ENCODE measurements at places on chromosomes 4 and X.

DNA sequence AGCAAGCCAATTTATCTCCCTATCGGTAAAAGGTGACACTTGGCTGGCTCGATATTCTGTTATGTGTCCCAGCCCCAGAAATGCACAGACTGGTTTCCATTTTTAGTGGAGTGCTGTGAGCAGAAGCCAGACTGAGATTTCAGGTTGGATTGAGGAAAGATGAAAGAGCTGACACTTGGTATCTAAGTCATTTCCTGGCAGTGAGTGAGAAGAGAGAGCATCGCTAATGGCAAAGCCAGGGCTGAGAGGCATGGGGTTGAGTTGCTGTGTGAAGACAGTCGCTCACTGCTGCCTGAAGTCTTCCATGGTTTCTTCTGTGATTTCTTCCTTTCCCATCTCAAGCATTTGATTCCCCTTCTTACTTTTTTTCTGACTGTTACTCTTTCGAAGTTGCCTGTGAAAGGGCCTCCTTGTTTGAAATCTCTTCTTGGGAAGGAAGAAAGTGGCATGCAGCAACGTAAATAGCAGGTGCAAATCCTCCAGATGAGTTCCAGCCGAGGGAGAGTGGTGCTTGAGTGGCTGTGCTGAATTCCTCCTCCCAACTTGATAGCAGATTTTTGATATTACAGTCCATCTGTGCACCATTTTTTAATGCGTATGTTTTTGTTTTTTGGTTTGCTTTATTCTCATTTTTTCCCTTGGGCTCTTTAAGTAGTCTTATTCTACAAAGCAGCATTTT is 109.2 kb upstream of the LIMCH1 start:
- DNase-seq, result no peak

GRCh38 chr4:189787216-189788031 is 153.2 kb upstream of the FRG1 start:
- no peak for DNase-seq

- DNase-seq, result no peak
Observed at GRCh38 chr4:4778554-4778953, 80.9 kb upstream of the MSX1 start.

GRCh38 chr4:185332575-185333464 is 62.9 kb downstream of the LRP2BP start:
- DNase-seq, result no peak

GRCh38 chr4:183504930-183505610 is at the start of gene ING2:
ING2 (plus strand) TSS chr4:183505058; CDS start chr4:183505196, 138 bp downstream.
- DNase-seq, result no peak

GRCh38 chrX:9440116-9440844 is 24.6 kb upstream of the TBL1X start:
- no peak for DNase-seq

DNA sequence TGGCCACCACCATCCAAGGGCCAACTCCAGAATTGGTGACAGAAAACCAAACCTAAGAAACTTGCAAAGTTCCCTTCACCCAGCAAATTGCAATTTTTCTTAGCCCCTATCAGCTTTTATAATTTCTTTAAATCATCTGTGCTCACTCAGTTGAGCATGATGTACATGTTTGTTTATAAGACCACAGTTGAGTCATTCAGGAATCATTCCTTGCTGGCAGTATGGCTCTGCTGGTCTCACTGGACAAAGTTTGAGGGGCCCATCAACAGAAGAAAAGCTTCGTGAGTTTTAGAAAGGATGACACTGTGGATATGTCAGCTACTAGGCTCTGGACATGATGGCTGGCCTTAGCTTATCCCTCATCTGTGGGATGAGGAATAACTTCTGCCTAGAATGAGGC is 4.0 kb downstream of the TRPC5 start:
- no peak for DNase-seq

- no peak for DNase-seq
Observed at GRCh38 chr4:88860586-88860985, 163.0 kb upstream of the NAP1L5 start.

DNA sequence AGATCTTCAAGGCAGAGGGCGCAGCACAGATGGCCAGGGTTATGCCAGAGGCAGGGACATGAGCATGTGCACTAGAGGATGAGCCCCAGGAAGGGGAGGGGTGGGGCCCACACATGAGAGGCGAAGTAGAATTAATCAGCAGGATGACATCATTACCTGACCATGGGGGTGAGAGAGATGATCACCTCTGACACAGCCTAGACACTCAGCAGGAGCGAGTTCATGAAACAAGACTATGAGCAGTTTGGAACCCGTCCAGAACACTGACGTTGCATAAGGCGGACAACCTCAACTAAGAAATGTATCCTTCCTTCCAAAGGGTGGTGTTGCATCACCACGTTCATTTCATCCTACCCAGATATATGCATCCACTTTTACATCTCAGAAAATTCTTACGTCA is 446.7 kb upstream of the TENM3 start:
- DNase-seq, result no peak

DNA sequence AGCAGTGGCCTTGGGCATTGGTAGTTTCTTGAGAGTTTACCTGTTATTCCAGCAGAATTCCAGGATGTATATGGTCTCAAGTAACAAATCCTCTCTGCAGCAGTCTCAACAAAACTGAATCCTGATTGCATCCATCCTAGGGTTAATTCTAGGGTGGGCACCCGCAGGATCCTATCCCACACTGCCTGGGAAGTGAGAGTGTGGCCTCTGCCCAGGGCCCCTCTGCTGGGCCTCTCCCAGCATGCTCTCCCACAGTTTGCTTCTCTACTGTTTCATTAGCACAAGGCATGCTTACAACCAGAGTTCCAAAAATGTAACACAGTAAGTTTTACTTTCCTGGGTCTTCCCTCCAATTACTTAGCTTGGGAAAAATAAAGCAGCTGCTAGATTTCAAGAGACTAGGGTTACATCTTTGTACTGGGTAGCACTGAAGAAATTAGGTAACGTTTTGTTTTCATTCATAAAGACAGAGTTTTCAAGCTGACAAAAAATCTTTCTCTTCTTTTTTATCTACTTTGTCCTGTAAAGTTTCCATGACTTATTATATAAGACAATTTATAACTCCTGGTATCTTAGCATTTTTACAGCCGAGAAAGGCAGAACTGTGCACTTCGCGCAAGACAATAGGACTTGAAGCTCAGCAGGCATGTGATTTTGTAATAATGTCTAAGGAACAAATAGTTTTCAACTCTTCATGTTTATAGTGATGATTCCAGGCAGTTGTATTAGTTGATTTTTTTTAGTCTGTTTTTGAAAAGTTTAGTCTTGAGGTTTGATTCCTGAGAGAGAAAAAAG is 131.2 kb upstream of the PCDH18 start:
- DNase-seq, result no peak

DNA sequence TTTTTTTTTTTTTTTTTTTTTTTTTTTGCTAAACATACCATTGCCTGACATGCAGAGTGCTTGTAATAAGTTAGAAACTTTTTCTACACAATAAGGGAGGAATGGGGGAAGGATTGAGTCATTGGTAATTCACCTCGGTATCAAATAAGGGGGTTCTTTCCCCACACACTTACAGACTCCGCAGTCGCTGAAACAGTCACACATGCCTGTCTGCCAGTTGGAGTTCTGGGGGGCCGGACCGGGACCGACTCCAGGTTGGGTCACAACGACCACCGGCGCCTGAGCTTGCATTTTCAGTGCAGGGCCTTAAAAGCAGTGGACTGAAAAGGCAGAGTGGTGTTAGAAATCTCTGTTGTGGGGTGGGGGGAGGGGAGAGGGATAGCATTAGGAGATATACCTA is 6.9 kb downstream of the PLAC8 start:
- no peak for DNase-seq

GRCh38 chrX:118928151-118928550 is 46.3 kb upstream of the LONRF3 start:
- no peak for DNase-seq

- DNase-seq, result no peak
Observed at GRCh38 chr4:109078724-109079123, 223.7 kb downstream of the COL25A1 start.

- DNase-seq, result peak; percentile 14
Observed at GRCh38 chr4:130233377-130234047, 1137.6 kb downstream of the C4orf33 start.

DNA sequence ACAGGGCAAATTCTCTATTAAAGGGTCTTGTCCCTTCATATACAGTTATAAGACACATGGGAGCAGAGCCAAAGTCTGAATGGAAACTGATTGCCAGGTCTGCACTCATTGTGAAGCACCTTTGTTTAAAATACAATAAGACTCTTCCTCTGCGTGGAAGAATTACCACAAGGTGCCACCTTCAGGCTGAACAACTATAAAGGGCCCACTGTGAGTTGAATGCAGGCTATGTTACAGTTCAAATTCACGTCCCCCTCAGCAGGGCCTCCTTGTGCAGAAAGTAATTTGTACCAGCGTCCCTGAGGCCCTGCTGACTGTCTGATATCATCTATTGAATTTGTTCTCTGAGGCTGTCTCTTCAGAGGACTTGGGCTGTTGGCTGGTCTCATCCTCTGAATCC is 225.8 kb upstream of the TEX13C start:
- DNase-seq, result no peak

GRCh38 chr4:177640864-177641263 is 198.6 kb upstream of the AGA start:
- DNase-seq, result no peak

- DNase-seq, result no peak
Observed at GRCh38 chr4:47275595-47275994, 187.9 kb downstream of the COMMD8 start.

- DNase-seq, result no peak
Observed at GRCh38 chr4:153652051-153652784, 31.9 kb upstream of the TLR2 start.

All from CD4-positive, alpha-beta T cell (primary cell).